Stimulated activated CD8-positive, alpha-beta memory T cell treated with anti-CD3 and anti-CD28 coated beads, Interleukin-15, amount 100 ng/mL, for 48 hours (primary cell): ENCODE measurements at places on chromosomes 11 and 22.

GRCh38 chr22:19955241-19956128 lies 13.9 kb upstream of the TXNRD2 start:
- no peak for DNase-seq

- DNase-seq: no peak
Observed at GRCh38 chr11:27648840-27649239, 51.4 kb downstream of the BDNF start.

DNA sequence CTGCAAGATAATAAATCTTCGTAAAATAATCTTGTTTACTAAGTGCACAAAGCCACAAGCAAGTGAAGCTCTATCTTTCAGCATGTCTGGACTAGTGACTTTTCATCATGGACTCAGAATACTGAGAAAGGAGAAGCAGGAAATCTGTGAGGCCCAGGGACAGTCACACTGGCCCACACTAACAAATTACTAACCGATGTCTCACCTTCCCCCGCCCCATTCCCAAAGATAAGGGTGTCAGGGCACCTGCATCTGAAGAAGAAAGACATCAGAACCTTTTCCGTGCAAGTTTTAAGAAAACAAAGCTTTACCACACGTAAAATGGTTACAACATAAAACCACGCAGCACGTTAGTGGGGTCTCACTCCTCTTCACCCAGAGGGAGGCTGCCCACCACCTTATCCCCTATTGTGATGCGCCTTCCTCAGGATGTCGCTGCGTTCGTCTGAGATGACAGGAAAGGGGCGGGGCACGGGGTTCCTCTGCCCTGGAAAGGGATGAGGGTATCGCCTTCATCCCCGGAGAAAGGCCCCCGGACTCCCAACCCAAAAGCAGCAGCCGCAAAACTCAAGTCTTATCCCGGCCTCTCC lies 616 bp downstream of the BTBD10 start:
- peak; percentile 45 for DNase-seq

- DNase-seq: no peak
Observed at GRCh38 chr11:100889758-100890157, 202.7 kb downstream of the ARHGAP42 start.

- DNase-seq: no peak
Observed at GRCh38 chr11:38687008-38687407, 2089.0 kb upstream of the RAG2 start.

DNA sequence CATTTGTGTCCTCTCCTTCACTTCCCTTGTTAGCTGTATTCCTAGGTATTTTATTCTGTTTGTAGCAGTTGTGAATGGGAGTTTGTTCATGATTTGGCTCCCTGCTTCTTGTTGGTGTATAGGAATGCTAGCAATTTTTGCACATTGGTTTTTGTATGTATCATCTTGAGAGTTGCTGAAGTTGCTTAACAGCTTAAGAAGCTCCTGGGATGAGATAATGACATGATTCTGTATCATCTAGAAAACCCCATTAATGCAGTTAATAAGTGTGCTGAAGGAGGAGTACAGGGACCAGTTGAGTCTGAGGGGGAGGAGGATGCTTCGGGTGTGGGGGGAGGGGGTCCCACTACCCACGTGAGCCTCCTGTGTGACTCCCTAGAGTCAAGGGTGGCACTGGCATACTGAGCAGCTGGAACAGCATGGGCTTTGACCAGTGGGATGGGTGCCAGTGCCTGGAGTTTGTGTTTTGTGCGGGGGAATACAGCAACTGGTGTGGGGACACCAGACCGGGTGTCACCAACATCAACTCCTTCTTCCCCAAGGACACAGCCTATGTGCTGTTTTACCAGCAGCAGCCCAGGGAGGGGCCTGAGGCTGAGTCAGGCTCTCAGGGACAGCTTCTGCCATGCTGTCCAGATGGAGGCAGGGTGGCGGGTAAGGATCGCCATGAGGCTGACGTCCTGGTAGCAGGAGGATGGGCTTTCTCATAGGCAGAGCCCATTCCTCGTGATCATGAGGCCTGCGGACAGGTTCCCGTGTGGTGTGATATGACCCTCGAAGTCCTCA lies 24.1 kb downstream of the USP35 start:
- no peak for DNase-seq

DNA sequence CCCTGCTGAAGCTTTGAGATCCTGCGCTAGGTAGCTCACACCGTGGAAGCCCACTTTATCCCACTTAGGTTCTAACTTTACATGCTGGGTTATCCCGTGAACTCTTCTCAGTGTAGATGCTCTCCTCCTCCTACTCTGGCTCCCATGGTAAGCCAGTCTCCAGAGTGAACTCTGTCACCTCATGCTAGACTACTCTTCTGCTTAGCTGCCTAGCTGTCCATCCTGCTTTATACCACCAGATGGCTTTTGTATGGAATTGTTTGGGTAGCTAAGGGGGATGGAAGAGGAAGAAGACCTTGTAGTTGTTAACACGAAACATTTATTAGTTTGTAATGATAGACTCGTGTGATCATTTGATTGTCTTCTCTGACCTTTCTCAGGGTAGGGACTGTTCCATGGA lies 46.8 kb downstream of the EMSY start:
- no peak for DNase-seq

DNA sequence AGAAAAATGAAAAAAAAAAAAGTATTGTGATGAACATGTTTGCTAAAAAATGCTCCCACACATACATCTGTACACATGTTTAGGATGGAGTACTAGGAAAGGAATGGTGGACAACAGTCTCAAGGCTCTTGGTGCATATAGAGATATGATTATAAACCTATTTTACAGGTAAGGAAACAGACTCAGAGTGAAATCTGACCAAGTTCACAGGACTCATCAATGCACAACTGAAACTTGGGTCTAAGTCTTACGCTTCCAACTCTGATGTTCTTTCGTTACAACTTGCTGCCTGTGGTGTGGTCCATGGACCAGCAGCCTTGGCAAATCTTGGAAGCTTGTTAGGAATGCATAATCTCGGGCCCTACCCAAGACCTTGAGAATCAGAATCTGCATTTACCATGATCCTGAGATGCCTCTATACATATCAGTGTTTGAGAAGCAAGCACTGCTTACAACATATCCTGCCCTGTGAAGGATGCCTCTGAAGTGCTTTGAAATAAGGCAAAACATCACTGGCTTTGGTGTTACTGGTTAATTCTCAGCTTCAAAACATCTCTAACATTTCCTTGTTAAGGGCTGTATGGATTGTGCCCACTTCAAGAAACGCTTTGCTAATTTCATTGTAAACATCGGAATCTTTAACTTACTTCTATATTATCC lies 39.9 kb upstream of the NUP160 start:
- DNase-seq: no peak

DNA sequence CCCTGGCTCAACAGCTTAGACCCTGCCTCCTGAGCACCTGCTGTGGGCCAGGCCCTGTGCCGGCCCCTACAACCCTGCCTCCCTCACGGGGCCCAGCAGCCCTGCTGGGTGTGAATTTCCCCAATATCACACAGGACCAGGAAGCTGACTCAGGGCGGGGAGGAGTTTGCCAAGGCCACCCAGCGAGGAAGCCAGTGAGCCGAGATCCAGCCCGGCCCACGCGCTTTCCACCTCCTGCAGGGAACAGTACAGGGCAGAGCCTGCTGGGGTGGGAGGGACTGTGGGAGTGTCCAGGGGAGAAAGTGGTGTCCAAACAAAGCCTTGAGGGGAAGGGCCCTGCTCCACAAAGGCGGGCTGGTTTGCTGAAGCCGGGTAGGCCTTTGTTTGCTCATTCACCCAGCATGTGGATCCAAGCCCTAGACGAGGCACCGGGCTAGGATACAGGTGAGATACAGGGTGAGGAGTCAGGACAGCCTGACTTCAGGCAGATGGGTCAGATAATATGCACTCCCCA lies 26.8 kb downstream of the RPL3 start:
- no peak for DNase-seq

- no peak for DNase-seq
Observed at GRCh38 chr11:120858740-120859139, 165.2 kb upstream of the TBCEL start.

GRCh38 chr11:77501758-77502157 lies 27.9 kb upstream of the PAK1 start:
- no peak for DNase-seq
